ENCODE measurements at places on chromosomes 16 and 17.

GRCh38 chr16:27483088-27483437 lies 66.7 kb downstream of the GTF3C1 start:
- DNase-seq, result no peak

DNA sequence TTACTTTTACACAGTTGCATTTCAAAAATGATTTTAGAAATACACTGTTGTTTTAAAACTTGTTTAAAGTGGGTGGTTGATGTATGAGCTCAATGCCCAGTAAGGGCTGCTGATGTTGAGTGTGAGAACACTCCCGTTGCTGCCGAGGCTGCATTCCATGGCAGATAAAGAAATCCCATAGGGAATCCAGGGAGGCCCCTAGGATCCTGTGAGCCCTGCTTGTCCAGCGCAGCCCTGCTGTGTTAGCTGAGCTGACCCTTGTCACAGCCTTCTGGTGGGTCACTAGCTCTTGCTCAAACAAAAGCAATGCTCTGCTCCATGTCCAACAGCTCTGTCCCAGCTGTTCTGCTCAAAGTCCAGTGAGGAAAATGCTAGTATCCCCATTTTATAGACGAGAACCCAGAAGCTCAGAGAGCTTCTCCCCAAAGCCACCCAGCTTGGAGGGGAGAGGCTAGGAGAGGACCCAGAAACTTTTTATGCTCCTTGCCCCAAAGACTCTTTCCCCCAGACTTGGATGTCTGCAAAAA lies 18.6 kb upstream of the COL1A1 start:
- peak; percentile 80 for DNase-seq

- no peak for DNase-seq
Observed at GRCh38 chr16:24810951-24811843, 34.6 kb upstream of the SLC5A11 start.

DNA sequence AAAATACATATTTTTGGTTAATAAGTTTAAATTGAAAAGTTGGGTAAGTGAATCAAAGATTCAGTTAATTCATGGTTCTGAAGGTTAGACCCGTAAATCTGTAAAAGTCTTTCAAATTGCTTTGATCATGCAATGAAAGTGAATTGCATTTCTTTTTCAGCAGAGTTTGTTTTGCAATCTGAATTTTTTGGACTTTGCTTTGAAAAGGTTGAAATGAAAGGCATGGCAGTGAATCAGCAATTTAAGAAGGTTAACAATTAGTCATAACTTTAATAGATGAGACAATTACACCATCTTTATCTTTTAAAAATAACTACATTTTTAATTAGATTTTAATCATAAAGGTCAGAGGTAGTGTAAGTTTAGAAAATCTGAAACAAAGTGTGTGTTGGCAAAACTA lies 310.9 kb upstream of the KCNJ16 start:
- DNase-seq, result no peak

DNA sequence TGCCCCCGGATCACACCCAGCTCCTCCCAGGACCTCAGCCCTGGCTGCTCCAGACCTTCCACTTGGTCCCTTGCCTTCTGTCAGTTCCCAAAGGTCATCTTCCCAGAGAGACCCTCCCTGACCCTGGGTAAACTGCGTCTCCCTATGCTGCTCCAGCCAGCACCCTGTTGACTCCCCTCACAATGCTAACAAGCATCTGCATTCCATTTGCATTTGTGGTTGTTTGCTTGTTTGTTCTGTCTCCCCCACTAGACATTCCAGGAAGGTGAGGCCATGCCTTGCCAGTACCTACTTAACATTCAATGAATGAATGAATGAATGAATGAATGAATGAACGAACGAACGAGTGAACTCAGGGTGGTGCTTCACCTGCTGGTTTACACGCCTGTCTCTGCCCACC lies 171.2 kb downstream of the WSCD1 start:
- DNase-seq, result no peak

GRCh38 chr16:58084635-58085034 lies 44.5 kb downstream of the CFAP20 start:
- no peak for DNase-seq

DNA sequence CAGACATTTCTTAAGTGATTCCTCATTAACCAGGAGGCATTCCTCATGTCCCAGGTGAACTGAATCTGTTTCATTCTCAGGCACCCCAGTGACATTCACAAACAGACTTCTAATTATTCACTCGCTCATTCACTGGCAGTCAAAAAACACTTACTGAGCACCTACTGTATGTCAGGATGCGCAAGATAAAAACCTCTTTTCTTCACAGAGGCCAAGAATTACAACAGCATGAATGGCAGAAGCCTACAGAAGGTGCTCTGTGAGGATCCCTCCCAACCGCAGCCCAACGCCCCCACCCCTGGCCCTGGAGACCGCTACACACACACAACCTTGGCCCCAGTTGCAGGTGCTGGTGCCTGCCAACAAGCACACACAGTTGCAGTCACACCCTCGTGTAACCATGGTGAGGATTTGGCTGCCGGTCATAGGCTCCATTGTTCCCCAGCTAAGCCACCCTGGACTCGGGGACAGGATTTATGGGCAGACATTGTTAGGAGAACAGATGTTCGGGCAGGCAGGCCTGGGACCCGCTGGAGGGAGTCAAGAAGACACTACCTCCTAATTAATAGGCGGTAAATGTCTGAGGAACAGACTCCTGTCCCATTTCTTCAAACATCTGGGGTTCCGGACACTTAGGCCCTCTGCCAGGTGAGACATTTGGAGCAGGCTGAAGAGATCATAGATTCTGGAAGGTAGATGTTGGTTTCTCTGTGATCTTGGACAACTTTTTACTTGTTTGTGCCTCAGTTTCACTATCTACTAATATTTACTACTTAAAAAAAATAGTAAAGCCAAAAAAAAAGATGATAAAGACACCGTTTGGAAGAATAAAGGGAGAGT lies 43.2 kb downstream of the CUEDC1 start:
- peak; percentile 47 for DNase-seq

- no peak for DNase-seq
Observed at GRCh38 chr17:32302860-32303649, 37.4 kb downstream of the RHBDL3 start.
